Pons (tissue), 1 donor: ENCODE measurements at places on chromosomes 6 and 20.

DNA sequence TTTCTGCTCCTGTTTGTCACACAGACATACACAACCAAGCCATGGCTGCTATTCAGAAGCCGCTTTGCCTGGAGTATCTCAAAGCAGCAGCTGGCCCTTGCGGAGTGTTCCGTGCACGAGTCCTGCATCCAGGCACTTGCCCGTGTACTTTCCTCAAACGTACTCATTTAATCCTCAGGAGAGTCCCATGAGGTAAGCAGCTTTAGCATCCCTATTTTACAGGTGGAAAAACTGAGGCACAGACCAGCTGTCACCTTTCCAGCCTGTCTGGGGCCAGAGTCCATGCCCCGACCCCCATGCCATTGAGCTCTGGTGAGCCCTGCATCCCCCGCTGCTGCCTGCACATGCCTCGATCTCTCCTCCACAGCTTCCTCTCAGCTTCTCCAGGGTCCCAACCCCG is 130.0 kb downstream of the ERMARD start:
- DNase-seq, result no peak

DNA sequence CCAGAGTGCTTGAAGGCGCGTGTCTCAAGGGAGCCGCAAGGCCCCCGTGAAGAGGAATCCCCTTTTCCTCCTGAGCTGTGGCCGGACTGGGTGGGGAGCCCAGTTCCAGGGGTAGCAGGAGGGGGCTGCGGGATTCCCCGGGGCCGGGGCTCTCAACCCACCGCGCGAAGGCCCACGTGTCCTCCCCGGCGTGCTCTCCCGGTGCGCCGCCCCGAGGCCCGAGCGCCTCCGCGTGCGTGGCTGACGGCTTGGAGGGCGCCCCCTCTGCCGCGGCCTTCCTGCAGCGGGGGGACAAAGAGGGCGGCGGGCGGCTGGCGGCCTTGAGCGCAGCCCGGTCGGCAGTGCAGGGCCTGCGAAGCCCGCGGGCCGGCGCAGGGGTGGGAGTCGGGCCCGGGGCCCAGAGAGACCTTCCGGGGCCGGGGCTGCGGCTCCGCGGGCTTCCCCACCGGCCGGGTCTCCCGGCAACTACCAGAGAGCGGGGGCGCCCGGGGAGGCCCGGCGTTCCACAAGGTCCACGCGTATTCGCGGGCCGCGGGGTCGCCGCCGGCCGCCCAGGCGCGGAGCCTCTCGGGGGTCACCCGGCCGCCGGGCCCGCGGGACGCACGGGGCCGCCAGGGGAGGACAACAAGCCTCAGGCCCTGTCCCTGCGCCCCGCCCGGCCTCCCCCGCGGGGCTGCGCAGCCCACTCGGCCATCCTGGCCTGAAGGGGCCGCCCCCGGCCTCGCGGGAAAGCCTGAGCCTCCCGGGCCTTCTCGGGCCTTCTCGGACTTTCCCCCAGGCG is at the start of gene FAM217A:
Gene FAM217A (minus strand): TSS at position 447 of the 781 bp plus-strand sequence. CDS start 1,723 bp downstream, outside the sequence.
- no peak for DNase-seq

- DNase-seq, result no peak
Observed at GRCh38 chr6:36129941-36130666, at the start of gene MAPK13. MAPK13 (plus strand) TSS chr6:36130513; CDS start chr6:36130583, 70 bp downstream.

GRCh38 chr6:82270881-82271635 is 23.5 kb upstream of the IBTK start:
- peak; percentile 78 for DNase-seq

DNA sequence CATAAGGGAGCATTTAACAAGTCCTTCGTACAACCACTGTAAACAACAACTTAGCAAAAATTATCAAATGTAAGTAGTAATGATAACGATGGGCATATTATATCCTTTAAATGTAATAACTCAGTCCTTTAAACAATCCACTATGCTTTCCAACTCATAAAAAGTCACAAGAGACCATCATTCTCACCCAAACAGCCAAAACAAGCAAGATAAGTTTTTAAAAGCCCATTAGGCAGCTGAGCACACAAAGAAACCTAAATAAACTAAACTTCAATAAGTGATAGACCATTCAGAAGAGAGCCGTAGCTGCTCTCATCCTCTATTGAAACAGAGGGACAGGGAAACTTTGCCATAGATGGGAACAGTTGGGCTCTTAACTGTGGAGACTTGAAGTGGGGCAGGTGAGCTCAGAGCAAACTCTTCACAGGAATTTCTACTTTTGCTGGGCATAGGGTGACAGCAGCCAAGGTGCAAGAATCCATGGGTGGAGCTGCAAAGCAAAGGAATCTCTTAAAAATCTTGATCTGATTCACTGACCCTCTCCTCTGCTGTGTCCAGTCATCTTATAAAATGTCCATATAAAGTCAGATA is 22.5 kb downstream of the RAB22A start:
- no peak for DNase-seq

- DNase-seq, result no peak
Observed at GRCh38 chr6:514396-514978, 122.9 kb downstream of the IRF4 start.

GRCh38 chr6:158405933-158406332 is 93.7 kb downstream of the TULP4 start:
- no peak for DNase-seq

- DNase-seq, result no peak
Observed at GRCh38 chr6:158789115-158789917, 29.9 kb downstream of the EZR start.

DNA sequence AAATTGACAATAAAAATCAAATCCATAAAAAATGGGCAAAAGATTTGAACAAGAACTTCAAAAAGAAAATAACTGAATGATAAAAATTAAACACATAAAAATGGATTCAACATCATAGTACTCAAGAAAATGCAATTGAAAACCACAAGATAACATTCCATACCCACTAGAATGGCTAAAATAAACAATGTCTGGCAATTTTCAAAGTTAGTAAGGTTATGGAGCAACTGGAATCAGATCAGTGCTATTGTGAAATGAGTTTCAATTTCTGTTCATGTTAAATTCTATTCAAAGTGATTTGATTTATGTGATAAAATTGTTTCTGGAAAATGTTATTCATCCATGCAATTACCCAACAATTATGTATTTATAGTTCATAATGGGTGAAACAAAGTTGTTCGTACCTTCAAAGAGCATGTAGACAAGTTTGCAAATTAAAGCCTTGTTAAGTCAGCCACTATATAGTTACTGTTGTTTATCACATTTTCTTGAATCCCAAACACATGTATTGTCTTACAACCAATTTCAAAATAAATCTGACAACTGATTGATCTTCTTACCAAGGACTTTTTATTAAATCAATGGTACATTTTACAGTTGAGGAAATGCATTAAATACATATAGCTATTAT is 151.5 kb upstream of the CENPW start:
- no peak for DNase-seq
